ENCODE measurements at places on chromosomes 11 and 22. TPM values are rescaled to one million over a fixed set of nuclear protein-coding genes. Genes with fewer than 3 reads are reported as not detected.

RASSF10 gene
- 0.36 TPM for total RNA-seq

OR5AN1 gene
- total RNA-seq = not detected

CLCF1 gene
- 5.0 TPM for total RNA-seq

NXPE4 gene
- total RNA-seq = not detected

RPUSD4 gene
- 29.0 TPM for total RNA-seq

TSSC4 gene
- total RNA-seq = 71.7 TPM

GDPD4 gene
- not detected for total RNA-seq

OR4D5 gene
- not detected for total RNA-seq

AIFM3 gene
- total RNA-seq = 1.2 TPM

OR52E8 gene
- total RNA-seq = not detected

JHY gene
- 3.7 TPM for total RNA-seq

PGA5 gene
- not detected for total RNA-seq

TMEM109 gene
- 143 TPM for total RNA-seq

ABTB2 gene
- total RNA-seq = 6.6 TPM

CD3D gene
- 0.92 TPM for total RNA-seq

SAA2 gene
- not detected for total RNA-seq

TSSK2 gene
- total RNA-seq = not detected

RASD2 gene
- total RNA-seq = 2.8 TPM

INS gene
- not detected for total RNA-seq

GRK3 gene
- 3.6 TPM for total RNA-seq

GGTLC3 gene
- total RNA-seq = not detected

CALCA gene
- not detected for total RNA-seq

MS4A12 gene
- total RNA-seq = not detected

CABP4 gene
- 2.1 TPM for total RNA-seq

PLEKHA7 gene
- 9.6 TPM for total RNA-seq

NEFH gene
- 11.7 TPM for total RNA-seq

PRG3 gene
- not detected for total RNA-seq

PHOX2A gene
- total RNA-seq = not detected

DEFB131B gene
- not detected for total RNA-seq

MRGPRX3 gene
- total RNA-seq = not detected

MSANTD4 gene
- 12.6 TPM for total RNA-seq

APOL5 gene
- total RNA-seq = not detected

NAALAD2 gene
- total RNA-seq = 7.2 TPM

IRAG1 gene
- total RNA-seq = 18.0 TPM

PRODH gene
- total RNA-seq = 1.4 TPM

MPPED1 gene
- total RNA-seq = 3.9 TPM

DDIAS gene
- 0.48 TPM for total RNA-seq

SMIM35 gene
- not detected for total RNA-seq

CYP2D6 gene
- 1.2 TPM for total RNA-seq

TMEM151A gene
- 10.8 TPM for total RNA-seq
